ENCODE measurements at places on chromosomes 5 and 9.

DNA sequence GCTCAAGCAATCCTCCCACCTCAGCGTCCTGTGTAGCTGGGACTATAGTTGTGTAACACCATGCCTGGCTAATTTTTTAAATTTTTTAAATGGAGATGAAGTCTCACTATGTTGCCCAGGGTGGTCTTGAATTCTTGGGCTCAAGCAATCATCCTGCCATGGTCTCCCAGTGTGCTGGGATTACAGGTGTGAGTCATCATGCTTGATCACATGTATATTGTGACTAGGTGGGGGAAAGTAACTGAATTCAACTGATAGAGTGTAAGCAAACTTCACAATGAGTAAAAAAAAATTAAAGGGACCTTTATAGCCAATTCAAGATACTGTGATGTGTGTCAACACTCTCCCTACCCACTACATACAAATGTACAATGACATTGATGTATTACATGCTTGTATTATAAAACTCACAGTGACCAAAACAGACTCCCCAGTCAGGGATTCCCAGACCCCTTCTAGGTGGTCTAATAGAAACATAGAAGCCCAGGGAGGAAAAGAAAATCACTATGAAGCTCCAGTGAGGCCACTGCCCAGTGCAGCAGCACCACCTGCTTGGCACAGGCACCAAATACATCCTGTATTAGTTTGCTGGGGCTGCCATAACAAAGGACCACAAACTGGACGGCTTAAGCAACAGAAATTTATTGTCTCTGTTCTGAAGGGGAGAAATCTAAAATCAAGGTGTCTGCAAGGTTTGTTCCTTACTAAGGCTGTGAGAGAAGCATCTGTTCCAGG, 8.8 kb downstream of the PLGRKT start:
- DNase-seq, result no peak

DNA sequence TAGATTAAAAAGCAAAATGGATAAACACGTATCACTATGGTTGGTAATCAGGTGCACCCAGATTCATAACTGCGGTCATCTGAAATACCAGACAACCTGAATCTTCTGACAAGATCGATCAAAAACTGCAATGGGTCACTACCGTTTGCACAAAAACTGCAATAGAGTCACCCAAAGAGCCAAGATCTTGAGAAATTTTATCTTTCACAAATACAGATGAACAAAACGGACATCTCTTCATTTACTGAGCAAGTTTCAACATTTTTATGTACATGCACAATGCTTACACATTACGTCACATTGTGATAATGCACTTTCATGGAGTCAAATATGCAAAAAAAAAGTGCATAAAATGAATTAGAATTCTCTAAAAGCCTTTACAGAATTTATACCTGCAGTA, 18.6 kb downstream of the PRKAA1 start:
- no peak for DNase-seq

DNA sequence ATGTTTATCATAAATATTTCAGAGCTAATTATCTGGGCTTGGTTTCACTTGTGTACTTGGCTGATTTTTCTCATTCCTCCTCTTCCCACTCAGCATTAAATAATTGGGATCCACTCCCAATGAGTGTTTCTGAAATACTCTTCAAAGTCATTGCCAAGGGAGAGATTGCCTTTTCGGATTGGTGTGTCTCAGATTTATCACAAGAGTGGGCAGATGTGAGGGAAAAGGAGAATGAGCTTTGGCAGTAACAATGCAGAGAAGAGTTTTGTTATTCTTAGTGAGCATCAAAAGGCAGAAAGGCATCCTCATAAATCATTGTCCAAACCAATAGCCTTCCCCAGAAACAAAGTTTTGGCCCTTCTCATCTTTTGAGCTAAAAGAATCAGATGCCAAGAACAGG, 79.2 kb downstream of the SEMA5A start:
- no peak for DNase-seq

DNA sequence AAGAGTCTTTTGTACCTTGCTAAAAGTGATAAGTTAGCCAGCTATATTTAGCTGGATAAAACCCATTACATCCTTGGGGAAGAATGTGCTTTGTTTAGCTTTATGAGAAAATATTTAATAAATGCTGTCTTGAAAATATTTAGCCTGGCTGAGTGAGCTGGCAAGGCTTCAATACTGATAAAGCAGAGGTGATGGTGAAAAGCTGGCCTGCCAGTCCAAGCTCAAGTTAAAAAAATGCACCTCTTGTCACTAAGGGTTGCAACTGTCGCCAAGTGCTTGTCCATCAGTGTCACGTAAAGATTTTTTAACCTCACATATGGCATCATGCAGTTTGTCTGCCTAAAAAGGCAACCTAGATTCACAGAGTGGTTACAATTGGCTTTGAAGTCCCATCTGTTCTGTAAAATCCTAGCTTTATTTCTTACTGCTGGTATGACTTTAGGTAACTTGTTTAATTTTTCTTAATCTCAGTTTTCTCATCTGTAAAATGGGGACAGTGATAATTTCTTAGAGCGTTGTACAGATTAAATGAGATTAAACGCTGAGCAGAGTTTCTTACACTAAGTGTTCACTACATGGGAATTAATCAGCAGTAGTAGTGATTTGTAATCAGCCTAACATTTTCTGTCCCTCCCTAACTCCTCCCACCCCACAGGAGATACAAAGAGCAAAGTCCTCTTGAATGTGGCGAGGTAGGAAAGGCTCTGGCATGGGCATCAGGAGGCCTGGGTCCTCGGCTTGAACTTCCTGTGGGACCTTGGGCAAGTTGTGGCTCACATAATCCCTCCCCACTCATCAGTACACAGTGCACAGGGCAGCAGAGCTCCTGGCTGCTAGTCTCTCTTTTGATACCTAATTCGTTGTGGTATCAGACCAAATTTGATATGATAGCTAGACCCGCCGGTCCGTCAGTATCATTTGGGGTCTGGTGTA, 48.7 kb downstream of the PIK3R1 start:
- DNase-seq, result no peak

- DNase-seq, result no peak
Measured at GRCh38 chr5:80864109-80864508, 96.1 kb upstream of the RASGRF2 start.

- no peak for DNase-seq
Measured at GRCh38 chr5:130096483-130096882, 192.2 kb downstream of the CHSY3 start.

DNA sequence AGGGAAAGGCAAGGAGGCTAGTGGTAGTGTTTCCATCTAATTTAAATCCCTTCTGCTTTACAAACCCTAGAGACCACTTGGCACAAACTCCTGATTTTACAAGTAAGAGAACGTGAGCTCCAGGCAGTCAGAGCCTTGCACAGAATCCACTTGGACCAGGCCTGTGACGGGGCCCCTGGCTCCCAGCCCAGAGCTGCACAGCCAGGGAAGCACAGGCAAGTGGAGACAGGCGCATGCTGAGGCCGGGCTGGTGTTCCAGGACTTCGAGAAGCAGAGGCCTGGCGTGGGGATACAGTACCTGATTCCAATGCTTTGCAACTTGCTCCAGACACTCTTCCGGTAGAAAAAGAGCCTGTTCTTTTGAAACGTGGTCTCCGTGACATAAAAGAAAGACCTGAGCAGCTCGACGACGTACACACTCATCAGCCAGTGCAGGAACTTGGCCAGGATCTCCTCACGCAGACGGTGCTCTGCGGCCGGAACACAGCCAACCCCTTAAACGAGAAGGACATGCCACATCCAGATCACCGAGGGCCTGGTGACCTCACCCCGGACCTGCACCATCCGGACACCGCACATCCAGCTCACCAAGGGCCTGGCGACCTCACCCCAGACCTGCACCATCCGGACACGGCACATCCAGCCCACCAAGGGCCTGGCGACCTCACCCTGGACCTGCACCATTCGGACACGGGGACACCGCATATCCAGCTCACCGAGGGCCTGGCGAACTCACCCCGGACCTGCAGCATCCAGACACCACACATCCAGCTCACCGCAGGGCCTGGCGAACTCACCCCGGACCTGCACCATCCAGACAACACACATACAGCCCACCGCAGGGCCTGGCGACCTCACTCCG, 12.5 kb downstream of the TERT start:
- DNase-seq, result no peak

DNA sequence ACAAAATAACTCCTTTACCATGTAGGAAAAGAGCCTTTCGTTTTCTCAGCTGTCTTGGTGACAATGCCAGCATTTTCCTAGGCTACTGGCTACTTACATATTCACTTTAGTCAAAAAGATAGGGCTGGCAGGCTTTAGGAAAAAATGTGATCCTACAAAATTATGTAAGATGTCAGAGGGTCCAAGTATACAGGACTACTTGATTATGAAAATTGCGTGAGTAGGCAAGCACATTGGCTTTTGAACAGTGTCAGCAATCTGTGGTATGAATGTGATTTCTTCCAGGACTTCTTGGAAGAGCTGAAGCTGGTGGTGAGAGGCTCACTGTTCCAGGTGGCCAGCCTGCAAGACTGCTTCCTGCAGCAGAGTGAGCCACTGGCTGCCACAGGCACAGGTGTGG, 22.8 kb downstream of the THBS4 start:
- no peak for DNase-seq

DNA sequence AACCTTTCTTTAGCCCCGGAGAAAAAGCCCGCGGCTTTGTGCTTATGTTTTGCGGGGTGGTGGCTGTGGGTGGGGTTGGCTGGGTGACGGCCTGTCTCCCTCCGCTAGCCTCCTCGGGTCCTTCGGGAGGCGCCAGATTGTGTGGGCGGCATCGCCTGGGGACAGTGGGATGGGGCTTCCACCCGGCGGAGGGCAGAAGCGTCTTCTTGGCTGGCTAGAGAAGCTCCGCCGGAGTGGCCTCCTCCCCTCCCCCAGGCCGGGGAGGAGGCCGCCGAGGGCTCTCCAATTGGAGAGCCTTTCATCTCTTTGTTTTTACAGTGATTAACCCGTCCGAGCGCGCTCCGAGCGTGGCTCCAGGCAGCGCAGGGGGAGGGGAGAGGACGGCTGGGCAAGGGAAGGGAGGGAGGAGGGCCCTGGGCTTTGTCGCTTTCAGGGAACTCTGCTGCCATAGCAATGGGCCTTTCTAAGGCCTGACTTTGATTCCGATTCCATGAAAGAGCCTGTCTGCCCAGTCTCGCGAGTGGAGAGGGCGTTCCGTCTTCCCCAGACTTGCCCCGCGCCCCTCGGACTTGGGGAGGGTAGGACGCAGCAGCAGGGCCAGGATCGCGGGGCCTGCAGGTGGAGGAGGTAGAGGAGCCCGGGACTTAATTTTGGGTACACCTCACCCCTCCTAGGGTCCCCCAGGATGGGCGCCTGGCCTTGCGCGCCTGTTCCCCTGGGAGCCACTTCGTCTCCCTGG, 36.7 kb upstream of the TIFAB start:
- peak; percentile 63 for DNase-seq

- DNase-seq, result no peak
Measured at GRCh38 chr9:19074836-19075235, 25.6 kb downstream of the RRAGA start.

- DNase-seq, result no peak
Measured at GRCh38 chr5:159582756-159583541, 252.7 kb upstream of the IL12B start.

DNA sequence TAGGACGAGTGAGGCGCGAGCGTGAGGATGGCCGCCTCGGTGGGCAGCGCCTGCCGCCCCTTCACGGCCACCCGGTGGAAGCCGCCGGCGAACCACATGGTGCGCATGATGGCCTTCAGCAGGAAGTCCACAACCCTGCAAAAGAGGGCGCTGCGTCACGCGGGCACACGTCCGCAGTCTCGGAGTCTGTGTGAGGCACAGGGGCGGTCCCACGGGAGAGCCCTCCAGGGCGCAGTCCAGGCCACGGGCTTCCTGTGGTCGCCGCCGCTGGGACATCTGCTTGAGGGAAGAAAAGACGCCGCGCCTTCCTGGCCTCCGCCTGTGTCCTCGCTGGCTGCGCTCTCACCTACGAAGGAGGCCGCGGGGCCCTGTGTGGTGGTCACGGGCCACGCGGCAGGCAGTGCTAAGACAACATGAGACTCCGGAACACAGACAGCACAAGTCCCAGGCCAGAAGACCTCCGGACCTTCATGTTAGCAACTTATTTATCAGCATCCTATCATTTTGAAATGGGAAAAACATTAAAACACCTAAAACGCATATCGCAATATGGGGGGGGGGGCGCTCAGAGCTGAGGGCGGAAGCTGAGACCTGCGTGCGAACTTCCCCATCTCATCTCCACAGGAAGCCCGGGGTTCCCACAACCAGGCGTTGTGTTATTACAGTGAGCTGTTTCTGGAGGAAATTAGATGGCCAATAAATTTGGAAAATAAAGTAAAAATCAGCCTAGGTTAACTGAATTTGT, 28.8 kb downstream of the LPCAT1 start:
- DNase-seq, result no peak

DNA sequence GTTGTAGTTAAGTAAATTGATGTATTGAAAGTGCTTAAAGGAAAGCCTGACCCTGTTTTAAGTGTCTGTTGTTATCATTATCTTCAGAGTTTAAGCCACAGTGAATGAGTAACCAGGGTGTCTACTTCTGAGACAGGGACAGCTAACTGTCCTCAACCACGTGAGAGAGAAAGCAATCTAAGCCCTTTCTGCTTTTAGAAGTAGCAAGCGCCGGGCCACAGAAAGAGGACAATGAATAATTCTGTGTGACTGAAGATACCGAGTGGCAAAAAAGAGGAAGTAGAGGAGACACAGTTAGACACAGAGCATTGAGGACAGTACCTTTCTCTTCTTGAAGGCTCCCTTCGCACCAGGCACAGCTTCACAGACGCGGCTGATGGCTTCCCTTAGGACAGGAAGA, 86.3 kb downstream of the S1PR3 start:
- no peak for DNase-seq

DNA sequence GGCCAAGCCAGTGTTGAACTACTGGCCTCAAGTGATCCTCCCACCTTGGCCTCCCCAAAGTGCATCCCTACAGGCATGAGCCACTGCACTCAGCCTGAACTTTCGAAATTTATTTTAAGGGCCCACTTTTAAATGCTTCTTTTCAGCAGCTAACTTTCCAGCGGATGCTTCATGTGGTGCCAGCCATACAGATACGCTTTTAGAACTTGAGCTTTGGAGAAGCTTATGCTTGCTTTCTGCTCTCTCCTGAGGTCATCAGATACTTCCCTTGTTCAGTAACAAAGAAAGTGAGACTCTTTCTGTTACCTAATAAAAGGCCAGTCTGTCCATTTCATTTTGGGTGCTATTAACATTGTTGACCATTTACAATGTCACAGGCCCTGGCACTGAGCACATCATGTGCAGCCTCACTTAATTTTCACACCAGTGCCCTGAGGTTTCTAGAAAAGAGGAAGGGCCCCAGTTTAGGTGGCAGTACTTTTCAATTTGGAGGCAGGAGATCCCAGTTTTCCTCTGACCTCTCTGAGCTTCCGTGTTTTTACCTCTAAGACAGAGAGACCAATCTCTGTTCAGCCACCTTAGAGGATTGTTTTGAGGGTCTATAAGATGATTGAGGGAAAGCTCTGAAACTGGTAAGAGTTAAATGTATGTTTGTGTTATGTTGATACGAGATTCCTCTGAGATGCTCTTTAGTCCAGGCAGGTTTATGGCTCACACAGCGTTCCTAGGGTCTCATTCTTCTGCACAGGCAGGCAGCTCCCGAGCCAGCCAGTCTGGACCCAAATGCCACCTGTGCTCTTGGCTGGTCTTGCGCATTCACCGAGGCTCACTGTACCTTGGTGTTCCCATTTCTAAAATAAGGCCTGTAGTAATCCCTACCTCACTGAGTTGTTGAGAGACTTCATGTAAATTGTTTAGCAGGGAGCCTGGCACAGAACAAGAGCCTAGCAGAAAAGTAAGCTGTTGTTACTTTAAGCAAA, 4.4 kb downstream of the ABL1 start:
- no peak for DNase-seq

GRCh38 chr5:17367256-17367840, 130.7 kb upstream of the TAF11L2 start:
- no peak for DNase-seq

- DNase-seq, result no peak
Measured at GRCh38 chr9:7721291-7721690, 78.3 kb downstream of the DMAC1 start.

GRCh38 chr5:155906046-155906445, 420.9 kb upstream of the SGCD start:
- DNase-seq, result no peak
